Amniotic epithelial cell (primary cell): ENCODE measurements at places on chromosomes 3 and 15.

DNA sequence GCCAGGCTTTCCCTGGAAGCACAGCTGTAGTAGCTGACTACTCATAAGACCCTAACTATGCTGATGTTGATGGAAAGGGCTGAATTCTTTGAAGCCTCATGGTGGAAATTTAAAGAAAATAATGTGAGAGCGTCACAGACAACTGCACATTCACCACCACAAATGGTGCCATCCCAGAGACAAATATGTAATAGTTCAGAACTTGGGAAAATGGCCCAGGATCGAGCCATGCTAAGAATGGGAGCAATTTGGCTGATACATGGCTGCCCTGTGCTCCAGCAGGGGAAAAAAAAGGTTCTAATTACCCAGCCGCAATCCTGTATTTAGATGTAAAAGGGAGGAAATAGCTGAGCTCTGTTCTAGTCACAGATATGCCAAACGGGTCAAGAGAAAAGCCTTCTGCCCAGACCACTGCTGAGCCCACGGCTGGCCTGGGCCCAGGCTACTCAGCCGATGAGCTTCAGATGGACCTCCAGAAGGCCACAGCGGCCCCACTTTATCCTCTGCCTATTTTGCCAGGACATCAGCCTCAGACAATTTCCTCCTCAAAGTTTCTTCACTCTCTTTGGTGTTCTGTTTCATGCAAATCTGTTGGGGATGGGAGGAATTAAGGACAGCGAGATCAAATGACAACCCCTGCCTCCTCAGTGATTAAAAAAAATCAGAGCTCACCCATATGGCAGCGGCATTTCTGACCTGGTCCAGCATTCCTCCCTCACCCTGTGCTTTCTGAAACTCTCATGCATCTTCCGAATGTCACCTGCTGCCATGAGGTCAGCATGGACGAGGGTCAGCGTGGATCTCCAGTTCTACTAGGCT lies 54.5 kb upstream of the MEX3B start:
- no peak for DNase-seq

DNA sequence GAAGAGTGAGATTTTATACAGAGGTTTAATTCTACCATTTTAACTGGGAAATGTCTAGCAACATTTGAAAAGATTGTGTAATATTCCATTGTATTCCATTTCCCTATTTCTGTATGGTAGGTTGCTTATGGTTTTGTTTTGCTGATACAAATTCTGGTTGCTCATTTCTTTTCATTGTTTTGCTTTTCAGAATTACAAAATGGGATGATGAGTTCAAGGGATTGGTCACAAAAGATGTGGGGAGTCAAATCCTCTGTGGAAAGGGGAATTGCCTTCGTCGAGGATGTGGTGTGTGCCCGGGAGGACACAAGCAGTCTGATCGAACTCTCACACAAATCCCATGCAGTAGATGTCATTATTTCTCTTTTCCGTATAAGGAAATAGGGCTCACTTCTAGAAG lies 18.3 kb downstream of the SLCO3A1 start:
- no peak for DNase-seq

DNA sequence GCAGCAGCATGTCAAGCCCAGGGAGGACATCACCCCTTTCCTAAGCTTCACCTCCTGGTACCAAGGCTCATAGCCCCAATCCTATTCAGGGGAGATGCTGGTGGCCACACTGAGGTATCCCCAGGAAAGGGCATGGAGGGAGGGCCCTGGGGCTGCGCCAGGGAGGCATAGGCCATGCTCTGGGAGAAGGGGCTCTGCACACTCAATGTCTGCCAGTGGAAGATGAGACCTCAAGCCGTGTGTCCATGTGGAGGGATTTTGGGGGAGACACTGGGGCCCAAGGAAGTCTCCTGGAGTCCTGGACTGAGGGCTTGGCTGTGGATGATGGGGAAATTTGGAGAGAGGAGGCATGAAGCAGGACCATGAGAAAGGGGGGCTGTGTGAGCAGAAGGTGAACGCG lies 21.2 kb upstream of the PRR23E start:
- no peak for DNase-seq

DNA sequence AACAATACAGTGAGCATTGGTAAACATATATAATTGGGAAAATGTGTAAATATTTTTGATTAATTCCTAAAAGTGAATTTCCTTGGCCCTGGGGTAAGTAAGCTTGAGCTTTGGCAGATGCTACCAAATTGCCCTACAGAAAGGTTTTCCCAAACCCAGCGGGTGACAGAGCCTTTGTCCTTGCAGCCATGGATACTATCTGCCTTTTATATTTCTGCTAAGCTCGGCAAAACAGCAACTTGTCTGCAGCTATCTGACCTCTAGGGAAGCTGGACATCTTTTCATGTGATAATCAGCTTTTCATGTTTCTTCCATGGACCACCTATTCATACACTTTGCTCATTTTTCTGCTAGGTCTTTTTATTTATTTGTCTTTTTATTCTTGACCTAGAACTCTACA lies 64.7 kb upstream of the SEC22A start:
- DNase-seq, result no peak

DNA sequence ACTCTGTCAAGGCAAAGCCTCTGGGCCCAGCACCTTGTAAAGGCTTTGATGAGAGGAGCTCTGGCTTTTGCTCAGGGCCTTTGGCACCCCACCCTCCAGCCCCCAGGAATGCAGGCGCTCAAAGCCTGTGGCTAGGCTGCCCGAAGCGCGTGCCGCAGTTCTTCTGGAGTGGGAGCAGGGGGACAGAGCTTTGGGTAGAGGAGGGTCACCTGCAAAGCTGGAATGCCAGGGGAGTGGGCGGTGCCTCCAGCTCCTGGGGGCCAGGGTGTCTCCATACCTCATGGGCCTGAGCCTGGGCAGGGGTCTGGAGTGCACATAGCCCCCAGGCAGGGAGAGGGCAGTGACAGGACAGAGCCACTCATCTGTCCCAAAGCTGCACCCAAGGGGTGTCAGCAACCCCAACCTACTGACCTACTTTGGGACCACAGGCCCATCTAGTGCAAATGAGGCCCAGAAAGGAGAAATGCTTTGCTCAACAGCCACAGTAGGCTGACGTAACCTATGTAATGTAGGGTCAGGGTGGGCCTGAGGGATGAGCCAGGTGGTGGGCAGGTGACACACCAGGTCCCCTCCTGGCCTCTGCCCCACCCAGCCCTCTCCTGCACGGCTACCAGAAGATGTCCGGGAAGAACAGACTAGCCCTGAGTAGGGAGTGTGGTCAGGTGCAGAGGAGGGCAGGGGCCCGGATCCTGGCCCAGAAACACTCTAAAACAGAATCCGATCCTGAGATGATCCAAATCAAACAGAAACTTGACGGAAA lies 2.2 kb upstream of the CALML4 start:
- DNase-seq, result no peak

DNA sequence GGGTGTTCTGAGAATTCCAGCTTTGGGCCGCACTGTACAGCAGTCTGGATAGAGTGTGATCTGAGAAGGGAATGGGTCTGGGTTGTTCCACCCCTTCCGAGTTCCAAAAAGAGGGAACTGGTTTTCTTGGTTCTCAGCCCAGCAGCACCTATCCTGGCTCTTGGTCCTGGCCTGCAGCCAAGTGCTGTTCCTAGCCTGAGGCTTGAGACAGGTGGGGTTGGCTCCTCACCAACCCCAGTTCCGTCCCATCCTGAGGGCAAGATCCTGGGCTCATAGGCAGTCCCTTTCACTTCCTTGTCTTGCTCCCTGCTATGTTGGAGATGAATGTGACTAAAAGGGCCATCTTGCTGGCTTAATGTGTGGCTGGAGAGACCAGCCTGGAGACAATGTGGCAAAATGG lies 15.2 kb downstream of the IVD start:
- DNase-seq, result no peak

GRCh38 chr3:134644731-134645514 lies 5.9 kb downstream of the KY start:
- no peak for DNase-seq
